ENCODE measurements at places on chromosomes 7 and 10. TPM values are rescaled to one million over a fixed set of nuclear protein-coding genes. Genes with fewer than 3 reads are reported as not detected.

GTPBP4 gene
- total RNA-seq = 102 TPM

LBX1 gene
- 1.1 TPM for total RNA-seq

- no peak for DNase-seq
These were observed 7.1 kb upstream of the ANK3 start for GRCh38 chr10:60396766-60397165.

DNA sequence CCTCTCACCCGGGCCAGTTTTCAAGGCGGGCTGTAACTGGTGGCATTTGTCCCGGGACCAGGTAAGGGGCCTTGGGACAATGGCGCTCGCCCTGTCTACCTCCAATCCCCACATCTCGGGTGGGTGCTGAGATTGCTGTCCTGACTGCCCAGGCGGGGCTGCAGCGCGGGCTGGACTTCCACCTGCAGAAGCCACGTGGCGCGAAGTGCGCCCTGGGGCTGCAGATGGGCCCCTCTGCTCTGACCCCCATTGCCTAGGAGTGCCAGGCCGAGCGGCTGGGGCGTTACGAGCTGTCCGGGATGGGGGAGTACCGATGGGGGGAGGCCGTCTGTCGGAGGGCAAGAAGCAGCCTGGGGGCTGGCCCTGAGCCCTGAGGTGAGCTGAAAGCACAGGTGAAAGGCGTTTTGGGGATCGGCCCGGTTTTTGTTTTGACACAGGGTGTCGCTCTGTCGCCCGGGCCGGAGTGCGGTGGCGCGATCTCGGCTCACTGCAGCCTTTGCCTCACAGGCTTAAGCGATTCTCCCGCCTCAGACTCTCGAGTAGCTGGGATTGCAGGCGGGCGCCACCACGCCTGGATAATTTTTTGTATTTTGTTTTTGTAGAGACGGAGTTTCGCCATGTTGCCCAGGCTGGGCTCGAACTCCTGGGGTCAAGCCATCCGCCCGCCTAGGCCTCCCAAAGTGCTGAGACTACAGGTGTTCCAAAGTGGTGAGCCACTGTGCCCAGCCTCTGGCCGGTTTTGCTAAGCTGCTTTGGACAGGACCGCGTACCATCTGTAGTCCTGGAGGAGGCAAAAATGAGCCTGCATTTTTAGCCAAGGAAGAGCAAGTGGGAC is at the start of gene SFXN2:
TSS of gene SFXN2 (plus strand) at position 16 of the 835 bp plus-strand sequence. CDS start 12,001 bp downstream, outside the sequence.
- no peak for DNase-seq

DNA sequence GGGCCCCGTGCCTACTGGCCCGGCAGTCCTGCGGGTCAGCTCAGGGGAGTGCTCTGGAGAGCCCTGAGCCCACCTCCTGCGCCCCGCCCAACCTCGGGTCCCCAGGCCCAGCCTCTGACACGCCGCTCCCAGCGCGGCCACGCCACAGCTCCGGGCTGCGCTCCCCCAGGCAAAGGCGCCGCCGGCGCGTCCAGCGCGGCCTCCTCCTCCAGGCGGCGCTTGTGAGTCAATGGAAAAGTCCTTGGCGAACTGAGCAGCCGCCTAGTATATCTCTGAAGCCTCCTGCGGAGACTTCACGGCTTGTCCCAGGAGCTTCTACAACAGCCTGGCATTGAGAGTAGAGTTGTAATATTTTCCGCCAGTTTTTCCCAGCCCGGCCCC is 29.5 kb upstream of the BMS1 start:
- DNase-seq = no peak

- DNase-seq = peak; percentile 29
These were observed 136.1 kb downstream of the SEMA3A start for GRCh38 chr7:84058311-84059076.

- DNase-seq = no peak
These were observed 91.7 kb upstream of the FRMD4A start for GRCh38 chr10:14422431-14422830.

DNA sequence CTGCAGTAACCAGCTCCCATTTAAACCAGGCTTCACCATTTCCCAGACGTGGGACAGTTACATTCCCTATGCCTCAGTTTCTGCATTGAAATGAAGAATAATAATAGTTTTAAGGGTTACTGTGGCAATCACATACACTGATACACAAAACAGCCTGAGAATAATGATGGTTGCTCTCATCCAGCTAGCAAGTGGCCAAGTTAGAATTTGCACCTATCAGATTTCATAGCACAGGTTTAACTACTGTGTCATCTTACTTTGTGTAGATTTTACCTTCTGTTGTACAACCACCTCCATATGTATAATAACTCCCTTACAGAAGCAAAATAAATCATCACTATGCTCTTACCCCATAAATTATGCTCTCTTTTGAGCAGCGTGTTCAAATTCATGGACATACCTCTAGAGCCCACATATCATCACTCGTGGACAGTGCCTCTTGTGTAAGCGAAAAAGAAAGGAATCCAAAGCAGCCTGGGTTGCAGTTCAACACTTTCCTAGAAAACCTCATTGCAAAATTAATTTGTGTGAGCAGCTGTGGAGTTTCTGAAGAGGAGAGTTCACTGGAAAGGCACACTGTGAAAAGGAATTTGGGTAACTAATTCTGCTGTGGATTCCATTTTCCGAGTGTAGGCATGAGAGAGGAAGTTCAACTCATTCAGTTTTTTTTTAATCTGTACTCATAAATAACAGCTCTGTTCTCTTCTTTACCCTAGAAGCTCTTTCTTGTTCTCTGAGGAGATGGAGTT is 492.5 kb downstream of the ARL4A start:
- no peak for DNase-seq

DNA sequence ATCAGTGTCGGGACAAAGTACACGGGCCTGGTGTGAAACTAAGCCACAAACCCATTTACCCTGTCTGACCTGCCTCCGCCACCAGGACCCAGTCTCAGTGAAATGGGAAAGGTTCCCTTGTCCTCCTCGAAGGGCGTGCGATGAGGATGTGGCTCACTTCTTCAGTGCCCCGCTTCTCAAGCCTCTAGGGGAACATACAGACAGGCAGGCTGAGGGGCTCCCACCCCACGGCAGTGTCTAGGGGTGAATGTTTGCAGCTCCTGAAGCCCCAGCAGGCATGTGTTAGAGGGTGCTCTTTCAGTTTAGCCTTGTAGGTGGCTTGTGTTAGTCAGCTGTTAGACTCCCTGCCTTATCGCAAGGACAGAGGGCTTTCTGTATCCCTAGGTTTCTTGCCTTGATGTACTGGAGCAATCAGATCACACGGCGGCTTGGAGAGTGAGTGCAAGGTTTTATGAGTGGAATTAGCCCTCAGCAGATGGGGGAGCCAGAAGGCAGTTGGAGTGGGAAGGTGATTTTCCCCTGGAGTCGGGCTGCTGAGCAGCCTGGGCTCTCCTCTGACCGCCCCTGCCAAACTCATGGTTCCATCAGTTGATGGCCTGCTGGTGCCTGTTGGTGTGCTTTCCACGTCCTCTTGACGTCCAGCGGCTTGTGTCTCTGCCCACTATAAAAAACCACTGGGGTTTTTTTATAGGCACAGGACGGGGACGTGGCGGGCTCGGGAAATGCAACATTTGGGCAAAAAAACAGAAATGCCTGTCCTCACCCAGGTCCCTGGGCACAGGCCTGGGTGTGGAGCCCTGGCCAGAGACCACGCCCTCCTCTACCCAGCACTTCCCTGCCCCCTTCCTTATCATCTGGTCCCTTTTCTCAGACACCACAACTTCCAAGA is 759 bp downstream of the NUDT1 start:
- DNase-seq = peak; percentile 52

DNA sequence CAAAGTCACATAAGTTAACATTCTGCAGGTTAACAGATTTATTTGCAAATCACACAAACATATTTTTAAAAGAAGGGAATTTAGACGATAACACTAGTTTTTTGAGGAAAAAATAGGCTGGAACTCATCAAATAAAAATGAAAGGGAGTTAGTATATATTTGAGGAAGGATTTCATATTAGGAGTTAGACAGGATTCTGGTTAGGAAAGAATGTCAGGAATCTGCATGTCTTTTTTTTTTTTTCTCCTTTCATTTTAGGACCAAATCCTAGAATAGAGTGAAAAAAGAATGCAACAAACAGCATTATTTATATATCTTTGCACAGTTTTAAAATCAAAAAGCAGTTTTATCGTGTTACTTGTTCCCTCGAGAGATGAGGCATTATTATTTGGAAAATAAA is 8.9 kb upstream of the TRDMT1 start:
- no peak for DNase-seq

DNA sequence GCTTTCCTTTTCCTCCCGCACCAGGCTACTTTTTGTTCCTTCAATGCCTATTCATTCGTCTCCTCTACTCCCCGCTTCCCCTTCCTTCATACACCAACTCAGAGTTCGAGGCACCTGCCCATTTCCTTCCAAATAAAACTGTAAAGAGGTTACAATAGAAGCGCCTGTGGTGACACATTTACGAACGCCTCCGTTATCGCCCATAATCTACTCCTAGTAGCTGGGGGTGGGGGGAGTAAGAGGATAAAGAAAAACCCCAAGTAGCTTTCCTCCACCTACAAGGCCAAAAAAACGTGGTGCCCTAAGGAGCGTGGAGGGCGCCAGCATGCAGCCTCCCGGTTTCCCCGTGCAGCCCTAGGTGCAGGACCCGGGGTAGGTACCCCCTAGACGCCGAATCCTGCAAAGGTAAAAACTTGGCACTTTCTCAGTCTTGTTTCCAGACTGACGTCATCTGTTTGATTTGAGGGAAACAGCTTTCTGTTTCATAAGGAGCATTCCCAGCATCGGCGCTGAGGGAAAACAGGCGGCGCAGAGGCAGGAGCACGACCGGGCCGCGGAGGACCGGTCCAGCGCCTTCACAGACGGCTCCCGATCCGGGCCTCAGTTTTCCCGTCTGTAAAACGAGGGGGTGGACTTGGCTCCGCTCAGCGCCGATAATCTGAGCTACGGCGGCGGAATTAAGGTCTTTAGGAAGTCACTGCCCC is 922 bp downstream of the PPA1 start:
- DNase-seq = peak; percentile 51

DNA sequence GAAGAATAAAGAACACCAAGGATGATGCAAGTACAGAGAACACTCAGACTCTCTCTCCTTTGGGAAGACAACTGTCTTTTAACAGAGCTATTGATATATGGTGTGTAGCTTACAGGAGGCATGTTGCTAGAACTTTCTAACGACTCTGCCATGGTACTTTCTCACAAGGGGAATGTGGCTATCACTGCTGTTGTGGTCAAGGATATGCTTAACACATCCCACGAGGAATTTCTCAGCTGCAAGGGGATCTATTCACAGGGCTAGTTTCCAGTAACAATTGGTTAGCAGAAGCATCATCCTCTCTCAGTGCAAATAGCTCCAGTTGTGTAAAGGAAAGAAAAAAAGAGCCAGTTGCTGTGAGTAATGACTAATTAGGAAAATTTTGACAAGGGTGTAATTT is 826.0 kb downstream of the SORCS1 start:
- no peak for DNase-seq

HKDC1 gene
- 22.7 TPM for total RNA-seq

GBX1 gene
- total RNA-seq = 0.41 TPM

GRCh38 chr7:27178366-27178765 is 4.2 kb upstream of the HOXA10 start:
- DNase-seq = no peak

TMEM273 gene
- not detected for total RNA-seq

DNA sequence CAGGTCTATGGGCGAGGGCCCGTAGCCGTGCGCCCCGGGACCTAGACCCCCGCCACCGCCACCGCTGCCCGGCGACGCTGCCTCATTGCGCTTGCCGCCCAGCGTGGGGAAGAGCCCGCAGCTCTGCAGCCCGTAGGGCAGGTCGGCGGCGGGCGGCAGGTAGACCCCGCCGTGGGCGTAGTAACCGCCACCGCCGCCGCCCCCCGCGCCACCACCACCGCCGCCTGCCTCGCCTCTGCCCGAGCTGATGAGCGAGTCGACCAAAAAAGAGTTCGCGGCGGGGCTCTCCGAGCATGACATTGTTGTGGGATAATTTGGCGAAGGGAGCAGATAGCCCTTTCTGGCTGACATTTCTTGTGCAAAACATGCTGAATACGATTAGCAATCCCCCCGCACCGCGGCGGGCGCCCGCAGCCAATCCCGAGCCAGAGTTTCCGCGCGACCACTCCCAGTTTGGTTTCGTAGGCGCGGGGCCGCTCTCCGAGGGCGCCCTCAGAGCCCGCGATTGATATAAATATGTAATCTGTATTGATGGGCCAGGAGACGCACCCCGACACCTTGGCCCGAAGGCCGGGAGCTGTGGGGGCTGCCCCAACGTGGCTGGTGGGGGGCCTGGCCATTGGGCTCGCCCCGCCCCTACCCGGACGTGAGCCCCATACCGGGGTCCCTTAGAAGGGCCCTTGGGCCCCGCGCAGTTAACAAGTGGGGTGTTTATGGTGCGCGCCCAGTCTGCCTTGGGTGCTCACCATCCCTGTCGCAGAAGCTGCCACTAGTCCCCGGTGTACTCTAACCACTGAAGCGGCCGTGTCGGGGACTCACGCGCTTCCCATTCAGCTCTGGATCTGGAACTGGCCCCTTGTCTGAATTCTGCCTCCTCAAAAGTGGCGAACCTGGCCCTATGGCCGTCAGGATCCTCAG is at the start of gene HOXA10:
TSS of gene HOXA10 (minus strand) at position 365 of the 918 bp plus-strand sequence. CDS start at position 351, 14 bp downstream.
- no peak for DNase-seq

DNA sequence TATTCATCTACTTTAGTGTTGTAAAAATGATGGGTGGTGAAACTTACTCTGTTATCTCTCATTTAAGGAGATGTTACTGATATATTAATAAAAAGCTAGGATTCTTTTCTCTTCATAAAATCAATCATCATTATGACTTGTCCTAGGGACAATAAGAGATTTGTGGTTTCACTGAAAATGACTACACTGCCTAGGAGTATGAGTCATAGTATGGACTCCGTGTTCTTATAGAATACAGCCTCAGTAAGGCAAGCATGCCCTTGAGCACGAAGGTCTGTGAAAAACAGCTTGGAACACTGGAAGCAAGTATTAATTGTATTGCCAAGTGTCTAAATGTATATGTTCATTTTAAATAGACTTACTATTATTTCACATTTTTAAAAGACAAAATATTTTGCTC is 749.2 kb upstream of the PCDH15 start:
- DNase-seq = peak; percentile 55

PTPRE gene
- total RNA-seq = 4.7 TPM

PDE1C gene
- 133 TPM for total RNA-seq

NFKB2 gene
- total RNA-seq = 63.0 TPM

DNA sequence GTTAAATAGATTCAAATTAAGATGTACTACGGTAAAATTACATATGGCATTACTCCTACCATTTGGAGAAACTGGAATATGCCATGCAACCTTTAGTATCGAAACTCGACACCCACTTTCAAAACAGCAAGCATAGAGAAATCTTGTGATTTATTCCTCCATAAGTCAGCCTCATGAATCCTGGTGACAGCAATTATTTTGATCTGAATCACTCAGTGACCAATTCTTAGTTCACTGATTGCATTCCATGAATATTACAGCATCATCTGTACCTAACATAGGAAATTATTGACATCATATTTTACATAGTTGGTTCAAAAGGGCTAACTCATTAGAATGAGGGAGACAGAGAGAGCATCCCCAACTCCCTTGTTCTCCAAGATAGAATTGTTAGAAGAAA is 89.6 kb downstream of the CACNB2 start:
- peak; percentile 40 for DNase-seq

DNA sequence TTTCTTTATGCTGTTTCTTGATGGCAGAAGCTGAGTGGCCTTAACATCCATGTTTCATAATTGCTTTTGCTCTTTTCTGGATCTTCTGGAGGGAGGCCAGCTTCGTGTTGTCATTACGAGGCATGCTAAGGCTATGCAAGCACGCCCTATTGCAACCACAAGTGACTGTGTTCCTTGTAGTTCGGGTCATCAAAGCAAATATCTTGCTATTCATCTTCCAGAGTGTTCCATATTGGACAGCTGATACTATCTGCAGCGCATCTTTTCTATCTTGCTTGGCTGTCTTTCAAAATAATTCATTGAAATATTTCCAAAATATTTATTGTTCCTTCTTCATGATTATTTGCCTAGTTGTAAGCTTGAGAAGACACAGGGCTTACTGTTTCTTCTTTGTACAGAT is 5.0 kb downstream of the EPHB6 start:
- DNase-seq = peak; percentile 10

PTN gene
- 11.9 TPM for total RNA-seq

Data from A172 (cell line).